ENCODE measurements at places on chromosomes 12 and 14.

DNA sequence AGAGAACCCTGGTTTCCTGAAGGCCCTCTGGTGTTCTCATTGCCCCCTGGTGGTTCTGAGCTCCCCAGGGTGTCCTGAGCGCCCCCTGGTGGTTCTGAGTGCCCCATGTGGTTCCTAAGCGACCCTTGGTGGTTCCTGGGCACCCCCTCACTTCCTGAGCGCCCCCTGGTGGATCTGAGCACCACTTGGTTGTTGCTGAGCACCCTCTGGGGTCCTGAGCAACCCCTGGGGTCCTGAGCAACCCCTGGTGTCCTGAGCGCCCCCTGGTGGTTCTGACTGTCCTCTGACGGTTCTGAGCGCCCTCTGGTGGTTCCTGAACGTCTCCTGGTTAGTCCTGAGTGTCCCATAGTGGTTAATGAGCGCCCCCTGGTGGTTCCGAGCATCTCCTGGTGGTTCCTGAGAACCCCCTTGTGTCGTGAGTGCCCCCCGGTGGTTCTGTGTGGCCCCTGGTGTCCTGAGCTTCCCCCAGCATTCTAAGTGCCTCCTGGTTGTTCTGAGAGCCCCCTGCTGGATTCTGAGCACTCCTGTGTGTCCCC lies 568.3 kb downstream of the TMEM121 start:
- DNase-seq, result no peak

GRCh38 chr14:103840014-103840413 lies 7.4 kb downstream of the PPP1R13B start:
- no peak for DNase-seq

- DNase-seq, result no peak
Measured at GRCh38 chr14:94469261-94469660, 6.7 kb downstream of the SERPINA9 start.

DNA sequence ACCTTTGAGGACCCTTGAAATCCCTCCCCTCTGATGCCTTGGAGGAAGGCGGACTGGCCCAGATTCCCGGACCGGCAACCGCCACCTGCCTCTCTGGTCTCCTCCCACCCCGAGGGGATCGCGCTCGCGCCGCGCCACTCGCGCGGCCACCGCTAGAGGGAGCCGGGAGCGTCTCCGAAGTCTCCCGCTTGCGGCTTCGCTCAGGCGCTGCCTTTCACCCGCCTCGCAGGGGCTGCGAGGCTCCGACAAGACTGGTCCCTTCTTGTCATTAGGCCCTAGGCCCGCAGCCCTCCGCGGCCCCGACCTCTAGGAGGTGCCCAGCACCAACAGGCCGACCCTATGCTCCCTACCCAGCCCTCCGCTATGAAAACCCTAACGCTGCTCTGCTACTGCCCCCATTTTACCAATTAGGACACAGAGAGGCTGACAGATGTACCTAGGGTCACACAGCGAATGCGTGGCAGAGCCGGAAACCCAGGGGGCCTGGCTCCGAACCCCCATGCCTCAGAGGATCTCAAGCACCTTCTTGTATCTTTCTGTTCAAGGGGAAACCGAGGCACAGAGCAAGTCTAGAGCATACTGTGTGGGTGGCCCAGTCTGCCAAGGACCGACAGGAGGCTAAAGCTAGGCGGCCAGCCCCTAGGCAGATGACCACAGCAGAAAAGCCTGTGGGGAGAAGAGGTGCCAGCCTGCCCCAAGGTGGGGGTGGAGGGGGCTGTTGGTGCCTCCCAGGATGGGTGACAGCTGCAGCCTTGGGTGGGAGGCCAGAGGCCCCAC lies 21.4 kb upstream of the VSX2 start:
- peak; percentile 48 for DNase-seq

GRCh38 chr12:32084017-32084688 lies 22.5 kb upstream of the BICD1 start:
- no peak for DNase-seq

Measured in stimulated activated CD4-positive, alpha-beta T cell treated with anti-CD3 and anti-CD28 coated beads, TNF-alpha, amount 100 ng/mL, for 1 hour (primary cell).